ENCODE measurements at places on chromosomes 16 and 17.

DNA sequence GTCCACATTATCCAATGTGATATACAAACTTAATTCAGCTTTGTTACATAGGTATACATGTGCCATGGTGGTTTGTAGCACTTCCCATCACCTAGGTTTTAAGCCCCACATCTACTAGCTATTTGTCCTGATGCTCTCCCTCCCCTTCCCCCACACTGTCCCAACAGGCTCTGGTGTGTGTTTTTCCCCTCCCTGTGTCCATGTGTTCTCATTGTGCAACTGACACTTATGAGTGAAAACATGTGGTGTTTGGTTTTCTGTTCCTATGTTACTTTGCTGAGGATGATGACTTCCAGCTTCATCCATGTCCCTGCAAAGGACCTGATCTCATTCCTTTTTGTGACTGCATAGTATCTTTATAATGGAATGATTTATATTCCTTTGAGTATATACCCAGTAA is 196.7 kb downstream of the CDH11 start:
- no peak for DNase-seq

GRCh38 chr16:2467528-2468232 is 3.4 kb upstream of the NTN3 start:
- DNase-seq, result no peak

DNA sequence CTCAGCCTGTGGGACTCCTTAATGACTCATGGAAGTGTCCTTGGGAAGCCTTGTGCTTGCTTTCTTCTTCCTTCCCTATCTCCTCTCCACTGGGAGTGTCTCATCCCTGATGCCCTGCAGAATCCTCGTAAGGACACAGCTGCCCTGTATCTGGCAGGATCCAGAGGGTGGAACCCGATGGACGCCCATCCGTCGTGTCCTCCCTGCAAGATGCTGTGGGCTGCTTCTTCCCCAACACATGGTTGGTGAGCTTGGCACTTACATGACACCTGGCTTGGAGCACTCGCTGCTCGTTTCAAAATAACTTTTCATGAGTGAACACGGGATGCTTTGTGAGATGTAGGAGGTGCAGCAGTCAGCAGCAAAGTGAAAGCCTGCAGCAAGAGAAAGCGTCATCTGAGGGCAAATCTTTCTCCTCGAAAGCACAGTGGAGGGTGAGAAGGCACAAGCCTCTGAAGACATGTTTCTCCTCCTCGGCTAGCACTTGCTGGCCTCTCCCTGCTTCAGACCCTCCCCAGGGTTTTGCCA is 3.3 kb downstream of the CCL15 start:
- DNase-seq, result no peak

DNA sequence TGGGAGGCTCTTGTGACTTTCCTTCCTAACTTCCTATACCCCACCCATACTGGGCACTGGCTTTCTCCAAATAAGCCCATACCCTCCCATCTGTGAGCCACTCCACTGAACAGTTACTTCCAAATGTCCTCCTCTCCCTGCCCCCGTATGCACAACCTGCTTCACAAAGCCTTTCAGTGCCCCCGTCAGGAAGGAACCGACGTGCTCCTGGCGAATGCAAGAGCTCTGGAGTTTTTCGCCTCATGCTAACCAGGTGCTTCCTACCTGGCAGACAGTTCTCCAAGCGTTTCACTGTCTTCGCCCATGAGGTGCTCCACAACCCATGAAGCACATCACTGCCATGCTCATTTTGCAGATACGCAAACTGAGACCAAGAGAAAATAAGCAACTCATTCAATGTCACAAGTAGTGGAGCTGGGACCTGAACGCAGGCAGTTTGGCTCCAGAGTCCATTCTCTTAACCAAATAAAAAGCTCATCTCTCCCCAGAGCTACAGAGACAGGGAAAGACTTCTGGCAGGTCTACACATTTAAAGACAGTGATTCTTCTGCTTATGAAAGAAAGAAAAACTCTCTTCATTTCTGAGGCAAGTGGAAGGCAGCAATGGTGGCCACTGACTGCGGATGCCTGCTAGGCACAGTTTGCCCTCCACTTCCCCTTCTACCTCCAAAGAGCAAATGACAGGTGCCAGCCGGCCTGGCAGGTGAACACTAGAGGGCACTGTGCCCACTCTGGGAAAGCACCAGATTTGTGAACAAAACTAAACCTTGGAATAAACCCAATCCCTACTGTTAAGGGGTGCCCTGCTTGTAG is 23.8 kb downstream of the SPHK1 start:
- peak; percentile 51 for DNase-seq

- DNase-seq, result no peak
These were observed 312.5 kb downstream of the MAF start for GRCh38 chr16:79288066-79288465.

- no peak for DNase-seq
These were observed 499.1 kb upstream of the CDH5 start for GRCh38 chr16:65867276-65867960.

- DNase-seq, result peak; percentile 4
These were observed 2.3 kb downstream of the NGFR start for GRCh38 chr17:49497148-49498028.

GRCh38 chr17:79944821-79945391 is 90.8 kb downstream of the TBC1D16 start:
- no peak for DNase-seq

All from stimulated activated CD4-positive, alpha-beta T cell treated with anti-CD3 and anti-CD28 coated beads, Interleukin-15, amount 100 ng/mL, for 1 hour (primary cell).